ENCODE measurements at places on chromosomes 11 and 22.

DNA sequence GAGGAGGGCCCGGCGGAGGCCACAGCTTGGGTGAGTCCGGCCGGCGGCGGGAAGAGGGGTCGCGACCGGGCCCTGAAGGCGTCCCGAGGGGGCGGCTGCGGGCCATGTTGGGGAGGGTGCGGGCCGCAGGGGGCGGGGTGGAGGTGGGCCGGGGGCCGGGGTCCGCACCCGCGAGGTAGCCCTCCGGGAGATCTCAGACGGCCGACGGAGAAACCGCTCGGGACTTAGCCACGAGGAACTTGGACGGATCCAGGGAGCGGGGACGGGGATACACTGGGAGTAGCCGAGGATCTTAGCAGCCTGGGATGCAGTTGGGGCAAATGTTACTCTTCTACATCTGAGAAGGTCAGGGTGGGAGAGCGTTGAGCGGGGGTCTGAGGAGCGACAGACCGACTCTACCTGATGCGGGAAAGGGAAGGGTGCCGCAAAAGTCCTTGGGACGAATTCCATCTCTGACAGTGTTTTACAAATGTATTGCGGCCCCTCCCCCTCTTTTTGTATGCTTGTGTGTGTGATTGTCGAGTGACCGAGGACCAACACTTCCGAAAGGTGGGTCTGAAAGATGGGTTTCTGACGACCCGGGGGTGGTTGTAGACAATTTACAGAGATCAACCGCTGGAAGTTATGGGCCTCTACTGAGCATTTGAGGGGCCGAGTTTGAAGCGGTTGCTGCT, 658 bp downstream of the STIP1 start:
- no peak for DNase-seq

- DNase-seq = peak; percentile 47
Observed at GRCh38 chr11:2446590-2447252, 1.9 kb downstream of the KCNQ1 start.

DNA sequence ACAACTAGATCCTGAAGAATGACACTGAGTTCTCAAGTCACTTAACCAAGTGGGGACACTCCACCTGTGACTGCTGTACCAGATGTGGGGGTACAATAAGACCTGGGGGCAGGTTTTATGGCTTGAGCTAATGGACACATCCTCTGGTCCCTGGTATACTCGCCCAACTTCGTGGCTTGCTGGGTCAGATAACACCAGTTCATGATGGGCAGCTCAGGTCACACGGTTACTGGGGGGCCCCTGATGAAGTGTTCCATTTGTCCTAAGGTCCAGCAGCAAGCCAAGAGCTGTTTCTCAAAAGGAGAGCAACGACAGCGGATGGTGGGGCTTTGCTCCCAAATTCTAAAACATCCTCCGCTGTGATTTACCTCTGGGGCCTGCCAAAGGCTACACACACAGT, 1368.4 kb downstream of the BRD1 start:
- no peak for DNase-seq

- no peak for DNase-seq
Observed at GRCh38 chr11:118074785-118075184, 2.1 kb upstream of the TMPRSS4 start.

DNA sequence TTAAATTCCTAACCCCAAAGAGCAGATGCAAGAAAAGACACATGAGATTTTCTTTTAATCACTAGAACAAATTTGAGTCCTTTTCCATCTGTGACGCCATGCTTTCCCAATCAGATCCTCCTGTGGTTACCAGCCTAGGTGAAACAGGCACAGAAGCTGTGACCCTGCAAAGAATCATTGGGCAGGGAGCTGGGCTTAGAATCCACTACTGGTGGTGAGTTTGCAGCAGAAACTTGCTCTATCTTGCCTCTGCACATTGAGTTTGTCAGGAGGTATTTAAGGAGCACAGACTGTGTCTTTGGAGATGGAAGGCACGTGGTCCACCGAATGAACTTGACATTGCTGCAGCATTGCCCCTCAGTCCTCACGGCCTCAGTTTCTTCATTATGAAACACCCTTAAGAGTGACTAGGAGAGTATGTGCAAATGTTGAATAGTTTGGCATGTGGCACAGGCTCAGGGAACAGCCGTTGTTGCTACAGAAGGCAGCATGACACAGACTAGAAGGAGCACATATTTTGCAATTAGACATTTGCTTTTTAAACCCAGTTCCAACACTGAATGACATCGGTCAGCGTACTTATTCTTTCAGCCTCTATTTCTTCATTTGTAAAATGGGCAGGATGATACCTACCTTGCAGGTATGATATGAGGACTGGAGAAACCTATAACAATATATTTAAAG, 127.6 kb downstream of the DBX1 start:
- no peak for DNase-seq

DNA sequence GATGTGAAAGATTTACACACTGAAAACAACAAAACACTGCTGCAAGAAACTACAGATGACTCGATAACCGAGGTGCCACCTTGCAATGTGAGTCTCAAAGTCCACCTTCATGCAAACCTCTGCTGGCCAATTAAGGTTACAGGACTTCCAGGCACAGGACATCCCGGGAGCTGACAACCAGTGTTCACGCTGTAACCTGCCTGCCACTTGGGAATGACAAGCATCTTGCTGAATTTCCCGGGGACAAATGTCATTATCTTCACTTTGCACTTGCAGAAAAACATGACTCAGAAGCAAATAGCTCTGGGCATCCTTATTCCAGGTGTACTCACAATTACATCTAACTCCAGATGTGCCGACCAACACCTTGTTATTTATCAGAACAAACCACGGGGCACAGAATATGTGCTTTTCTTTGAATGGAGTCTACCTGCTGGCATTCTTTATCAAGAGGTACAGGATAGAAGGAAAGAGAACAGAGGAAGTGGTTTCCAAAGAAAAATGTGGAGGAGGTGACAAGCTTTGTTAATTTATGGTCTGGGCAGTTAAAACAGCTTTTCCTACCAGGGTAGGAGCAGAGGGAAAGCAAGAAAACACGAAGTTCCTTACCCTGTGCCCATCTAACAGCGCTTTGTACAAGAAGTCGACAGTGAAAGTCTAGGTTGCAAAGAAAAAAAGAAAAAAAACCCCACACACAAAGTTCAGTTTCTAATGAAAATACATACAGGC, 72.3 kb downstream of the SHANK2 start:
- no peak for DNase-seq

DNA sequence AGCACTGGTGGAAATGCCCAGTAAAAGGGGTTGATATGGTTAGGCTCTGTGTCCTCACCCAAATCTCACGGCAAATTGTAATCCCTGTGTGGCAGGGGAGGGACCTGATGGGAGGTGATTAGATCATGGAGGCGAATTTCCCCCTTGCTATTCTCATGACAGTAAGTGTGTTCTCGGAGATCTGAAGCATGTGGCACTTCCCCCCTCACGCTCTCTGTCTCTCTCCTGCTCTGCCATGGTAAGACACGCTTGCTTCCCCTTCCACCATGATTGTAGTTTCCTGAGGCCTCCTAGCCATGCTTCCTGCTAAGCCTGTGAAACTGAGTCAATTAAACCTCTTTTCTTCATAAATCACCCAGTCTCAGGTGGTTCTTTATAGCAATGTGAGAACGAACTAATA, 37.4 kb downstream of the PACSIN2 start:
- DNase-seq = peak; percentile 81

- no peak for DNase-seq
Observed at GRCh38 chr11:126083829-126084607, 21.4 kb upstream of the CDON start.

- peak; percentile 67 for DNase-seq
Observed at GRCh38 chr11:34890812-34891211, 25.4 kb downstream of the APIP start.

DNA sequence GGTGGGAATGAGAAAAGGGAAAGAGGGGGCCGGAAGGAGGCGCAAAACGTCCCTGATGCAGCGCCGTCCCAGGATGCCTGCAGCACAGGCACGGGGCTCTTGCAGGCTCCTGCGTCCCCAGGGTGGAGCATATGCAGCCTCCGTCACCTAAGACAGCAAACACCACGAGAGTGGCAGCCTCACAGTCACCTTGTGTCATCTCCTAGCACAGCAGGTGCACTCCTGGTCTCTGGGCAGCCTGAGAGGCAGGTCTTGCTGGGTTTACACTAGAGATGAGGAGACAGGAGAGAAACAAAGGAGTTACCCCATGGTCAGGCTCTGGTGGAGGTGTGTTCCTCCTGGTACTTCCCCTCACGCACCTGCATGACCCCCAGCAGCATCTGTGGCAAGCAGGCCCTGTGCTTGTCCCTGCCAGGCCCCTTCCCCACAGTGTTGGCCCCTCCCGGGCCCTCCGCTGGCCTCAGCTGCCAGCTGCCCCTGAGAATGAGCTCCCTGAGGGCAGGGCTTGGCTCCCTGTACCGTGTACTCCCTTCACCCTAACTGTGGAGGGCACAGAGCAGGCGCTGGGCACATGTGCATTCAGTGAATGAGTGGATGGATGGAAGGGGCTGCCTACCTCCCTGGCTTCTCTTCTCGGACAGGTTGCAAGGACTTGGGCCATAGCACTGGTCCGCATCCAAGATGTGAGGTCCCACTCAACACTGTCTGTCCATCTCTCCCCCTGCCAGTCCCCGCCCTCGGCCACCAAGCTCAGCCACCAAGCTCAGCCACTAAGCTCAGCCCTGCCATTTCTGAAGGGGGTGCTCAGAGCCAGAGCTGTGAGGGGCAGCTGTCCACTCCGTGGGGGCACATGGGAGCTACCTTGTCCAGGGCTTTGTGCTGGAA, 988.6 kb downstream of the BRD1 start:
- DNase-seq = no peak

GRCh38 chr22:42862045-42862734, 5.1 kb upstream of the ARFGAP3 start:
- no peak for DNase-seq

GRCh38 chr11:1337647-1338007, 28.2 kb upstream of the TOLLIP start:
- no peak for DNase-seq

DNA sequence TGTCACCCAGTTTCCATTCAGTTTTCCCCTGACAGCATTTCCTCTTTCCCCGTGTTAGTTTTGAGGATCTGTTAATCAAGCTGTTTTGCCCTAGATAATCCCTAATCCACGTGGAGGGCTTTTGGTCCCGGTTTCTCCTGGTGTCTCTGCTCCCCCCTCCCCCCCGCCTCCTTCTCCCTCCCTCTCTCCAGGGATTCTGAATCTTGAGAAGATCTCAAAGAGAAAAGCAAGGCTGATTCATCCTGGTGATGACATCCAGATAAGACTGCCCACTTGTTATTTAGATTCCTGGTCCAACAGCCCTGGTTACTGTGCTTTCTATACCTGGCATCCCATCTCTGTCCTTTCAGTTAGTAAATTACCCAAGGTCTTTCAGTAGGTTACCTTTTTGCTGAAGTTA, 59.4 kb downstream of the KCNA4 start:
- DNase-seq = no peak

DNA sequence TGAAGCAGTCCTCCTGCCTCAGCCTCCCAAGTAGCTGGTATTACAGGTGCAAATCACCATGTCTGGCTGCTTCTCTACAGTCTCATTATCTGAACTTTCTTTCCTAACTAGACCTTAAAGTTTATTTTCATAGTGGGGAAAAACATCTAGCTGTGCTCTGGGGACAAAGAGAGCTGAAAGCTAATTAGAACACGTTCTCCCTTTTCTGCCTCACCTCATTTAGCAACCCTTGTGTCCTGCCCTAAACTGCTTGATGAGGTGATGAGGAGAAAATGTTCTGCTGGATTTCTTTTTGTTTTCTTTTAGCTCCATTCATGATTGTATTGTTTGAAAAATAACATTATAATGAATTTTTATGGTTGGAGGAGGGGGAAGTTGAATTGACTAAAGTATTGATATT, 84.7 kb downstream of the YAP1 start:
- no peak for DNase-seq

- DNase-seq = no peak
Observed at GRCh38 chr11:121754598-121754997, 301.8 kb upstream of the SORL1-AS1 start.

DNA sequence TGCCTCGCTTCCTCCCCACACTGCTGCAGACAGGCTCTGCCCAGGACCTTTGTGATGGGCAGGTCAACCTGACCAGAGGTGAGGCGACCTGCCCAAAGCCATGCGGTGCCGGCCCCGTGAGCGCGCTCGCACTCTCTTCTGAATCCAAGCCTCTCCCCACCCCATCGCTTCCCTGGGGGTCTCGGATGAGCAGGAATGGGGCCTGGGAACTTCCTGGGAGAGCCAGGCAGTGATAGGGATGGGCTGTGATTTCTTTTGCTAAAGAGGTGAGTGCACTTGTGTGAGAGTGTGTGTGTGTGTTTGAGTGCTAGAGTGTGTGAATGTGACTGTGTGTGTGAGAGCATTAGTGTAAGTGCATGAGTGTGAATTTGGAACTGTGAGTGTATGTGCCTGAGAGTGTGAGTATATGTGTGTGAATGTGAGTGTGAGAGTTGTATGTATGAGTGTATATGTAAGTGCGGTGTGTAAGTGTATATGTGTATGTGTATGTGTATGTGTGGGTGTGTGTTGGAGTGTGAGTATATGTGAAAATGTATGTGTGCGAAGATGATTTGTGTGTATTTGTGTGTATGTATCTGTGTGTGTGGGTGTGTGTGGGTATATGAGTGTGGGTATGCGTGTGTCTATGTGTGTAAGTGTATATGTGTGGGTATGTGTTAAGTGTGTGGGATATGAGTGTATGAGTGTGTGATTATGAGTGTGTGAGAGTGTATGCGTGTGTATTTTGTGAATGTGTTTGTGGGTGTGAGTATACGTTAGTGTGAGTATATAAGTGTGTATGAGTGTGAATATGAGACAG, 11.7 kb upstream of the LRRC10B start:
- no peak for DNase-seq

- DNase-seq = no peak
Observed at GRCh38 chr11:27184458-27185312, 144.1 kb downstream of the BBOX1 start.

- DNase-seq = peak; percentile 78
Observed at GRCh38 chr11:1073261-1073724, 1.4 kb upstream of the MUC2 start.

GRCh38 chr11:132818951-132819350, 713.4 kb downstream of the OPCML start:
- no peak for DNase-seq

DNA sequence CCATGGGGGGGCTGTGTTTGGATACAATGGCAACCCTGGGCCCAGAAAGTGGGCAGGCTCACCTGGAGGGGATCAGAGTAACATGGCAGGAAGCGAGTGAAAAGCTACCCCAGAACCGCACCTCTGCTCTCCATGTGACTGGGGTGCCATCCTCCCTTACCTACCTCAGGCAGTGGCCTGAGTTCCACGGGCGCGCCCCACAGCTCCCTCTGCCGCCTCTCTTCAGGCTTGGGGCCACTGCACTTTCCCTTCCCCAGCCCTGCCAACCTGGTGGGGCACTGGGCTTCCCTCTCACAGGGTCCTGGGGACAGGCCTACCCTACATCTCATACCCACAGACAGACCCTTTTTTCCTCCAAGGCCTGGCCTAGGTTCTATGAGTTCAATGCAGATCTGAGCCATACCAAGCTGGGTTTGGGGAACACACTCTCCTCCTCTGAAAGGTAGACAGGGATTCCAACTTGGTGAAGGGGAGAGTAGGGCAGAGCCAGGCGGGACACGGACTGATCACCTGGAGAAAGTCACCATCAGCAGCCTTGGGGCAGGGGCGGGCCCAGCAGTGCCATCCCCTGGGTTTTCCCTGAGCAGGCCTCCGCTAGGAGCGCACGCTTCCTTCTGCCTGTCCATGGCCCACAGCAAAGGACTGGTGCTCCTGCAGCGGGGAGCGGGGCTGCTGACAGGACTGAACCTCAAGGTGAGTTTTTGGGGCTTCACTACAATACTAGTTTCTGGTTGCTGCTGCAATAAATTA, 7.1 kb downstream of the GALR3 start:
- no peak for DNase-seq
